ENCODE measurements at places on chromosomes 13 and 19. TPM values are rescaled to one million over a fixed set of nuclear protein-coding genes. Genes with fewer than 3 reads are reported as not detected.

- DNase-seq, result no peak
Observed at GRCh38 chr13:27923794-27924528, 4.2 kb downstream of the PDX1 start.

PSG1 gene
- total RNA-seq, result not detected

GRCh38 chr13:45564133-45564776 lies 51.3 kb downstream of the ERICH6B start:
- DNase-seq, result no peak

DNA sequence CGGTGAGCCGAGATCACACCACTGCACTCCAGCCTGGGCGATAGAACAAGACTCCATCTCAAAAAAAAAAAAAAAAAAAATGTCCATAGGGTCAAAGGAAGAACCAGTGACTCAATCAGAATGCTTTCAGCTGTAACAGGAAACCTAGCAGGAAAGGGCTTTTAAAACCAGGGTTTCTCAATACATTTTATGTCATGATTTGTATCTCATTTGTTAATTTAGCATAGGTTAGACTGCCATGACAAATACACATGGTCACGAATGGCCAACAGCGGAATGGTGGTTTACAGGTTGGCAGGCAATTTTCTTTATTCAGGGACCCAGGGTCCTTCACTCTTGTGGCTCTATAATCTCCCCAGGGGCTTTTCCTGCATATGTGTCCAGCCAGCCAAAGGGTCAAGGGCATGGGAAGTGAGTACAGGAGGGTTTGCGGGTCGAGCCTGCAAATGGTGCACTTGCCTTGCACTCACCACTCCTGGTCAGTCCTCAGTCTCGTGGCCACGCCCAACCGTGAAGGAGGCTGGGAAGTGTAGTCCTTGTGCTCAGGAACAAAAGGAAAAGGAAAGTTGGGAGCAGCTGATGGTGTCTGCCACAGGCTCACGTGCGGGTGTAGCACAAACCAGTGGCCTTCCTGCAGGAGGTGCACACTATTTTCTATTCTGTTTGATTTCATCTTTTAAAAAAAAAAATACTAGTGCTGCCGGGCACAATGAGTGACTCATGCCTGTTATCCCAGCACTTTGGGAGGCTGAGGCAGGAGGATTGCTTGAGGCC lies 14.8 kb downstream of the DHX34 start:
- DNase-seq, result no peak

LRP3 gene
- total RNA-seq, result 20.9 TPM

- no peak for DNase-seq
Observed at GRCh38 chr13:29310806-29311205, 284.7 kb downstream of the SLC7A1 start.

DNA sequence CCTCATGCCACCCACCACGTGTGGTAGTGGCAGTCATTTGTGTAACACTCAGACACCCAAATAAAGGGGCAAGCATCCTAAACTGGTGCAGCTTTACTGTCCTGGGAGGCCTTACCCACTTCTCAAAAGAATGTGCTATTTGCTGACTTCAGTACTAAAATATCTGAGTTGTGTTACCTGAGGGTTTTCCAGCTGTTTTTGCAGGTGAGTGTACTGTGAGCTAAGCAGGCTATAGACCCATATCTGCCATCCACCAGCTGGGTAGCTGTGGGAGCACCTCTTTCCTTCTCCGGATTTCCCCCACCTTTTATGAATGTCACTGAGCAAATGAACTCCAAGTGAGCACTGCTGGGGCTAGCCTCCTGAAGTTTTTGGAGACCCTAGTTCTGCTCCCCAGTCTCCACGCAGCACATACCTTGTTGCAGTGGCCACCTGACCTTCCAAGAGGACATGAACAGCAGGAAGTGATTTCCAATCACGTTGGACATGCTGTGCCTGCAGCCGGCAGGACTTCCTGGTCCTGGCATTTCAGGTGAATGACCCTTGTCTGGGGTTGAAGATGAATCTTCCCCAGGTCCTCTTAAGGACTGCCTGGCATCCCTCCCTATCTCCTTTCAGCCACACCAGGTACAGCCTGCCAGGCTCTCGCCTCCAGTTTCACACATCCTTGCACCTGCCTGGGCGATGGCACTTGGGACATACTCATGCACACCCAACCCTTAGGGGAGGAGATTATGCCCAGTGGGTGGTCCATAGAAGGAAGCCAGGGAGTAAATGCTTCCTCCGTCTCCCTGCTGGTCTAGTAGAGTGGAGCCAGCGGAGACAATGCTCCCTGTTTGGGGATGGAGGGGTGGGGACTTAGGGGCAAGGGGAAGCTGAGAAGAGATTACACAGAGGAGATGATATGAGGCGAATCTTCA lies 109.5 kb upstream of the SPATA13 start:
- DNase-seq, result no peak

- no peak for DNase-seq
Observed at GRCh38 chr13:99806671-99807070, 164.9 kb downstream of the ZIC5 start.

- no peak for DNase-seq
Observed at GRCh38 chr19:33947265-33947964, 150.7 kb downstream of the KCTD15 start.

- no peak for DNase-seq
Observed at GRCh38 chr13:99067159-99067985, 89.5 kb upstream of the DOCK9 start.

FGF14 gene
- total RNA-seq, result 1.1 TPM

GRCh38 chr13:101569807-101570206 lies 117.3 kb downstream of the ITGBL1 start:
- DNase-seq, result no peak

DNA sequence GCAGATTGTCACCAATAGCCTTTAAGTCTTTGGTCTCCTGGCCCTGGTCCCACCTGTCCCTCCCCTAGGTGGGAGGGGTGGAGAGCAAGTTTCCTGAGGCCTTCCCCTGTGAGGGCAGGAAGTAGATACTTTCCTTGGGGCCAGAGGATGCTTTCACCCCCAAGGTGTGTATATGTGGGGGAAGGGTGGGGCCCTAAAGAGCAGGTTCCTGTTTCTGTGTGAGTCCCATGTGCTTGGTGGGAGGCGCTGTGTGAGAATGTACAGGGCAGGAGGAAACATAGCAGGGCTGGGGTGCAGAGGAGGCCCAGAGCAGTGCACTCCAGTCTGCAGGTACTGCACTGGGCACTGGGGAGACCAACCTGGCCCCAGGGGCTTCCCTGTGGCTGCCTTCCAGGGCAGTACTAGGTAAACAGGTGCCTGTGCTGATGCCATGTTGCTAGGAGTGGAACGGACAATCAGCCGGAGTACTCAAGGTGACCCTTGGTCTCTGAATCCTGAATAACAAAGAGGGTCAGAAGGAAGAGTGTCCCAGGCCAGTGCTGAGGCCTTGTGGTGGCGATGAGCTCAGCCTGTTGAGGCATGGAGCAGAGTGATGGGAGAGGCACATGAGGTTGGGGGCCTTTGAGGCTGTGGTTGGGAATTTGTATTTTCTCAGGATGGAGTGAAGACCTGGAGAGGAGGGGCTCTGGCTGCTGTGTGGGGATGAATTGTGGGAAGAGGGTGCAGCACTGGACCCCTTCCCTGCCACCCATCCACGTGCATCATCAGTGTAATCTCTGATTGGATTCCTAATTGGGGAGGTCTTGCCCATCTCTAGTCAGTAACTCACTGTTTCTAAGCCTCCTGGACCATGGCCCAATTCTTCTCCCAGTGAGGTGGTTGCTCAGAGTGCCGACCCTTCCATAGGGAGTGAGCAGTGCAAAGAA lies 5.1 kb downstream of the EGLN2 start:
- DNase-seq, result no peak

- no peak for DNase-seq
Observed at GRCh38 chr19:10195199-10195519, 406 bp upstream of the DNMT1 start.

GRCh38 chr13:35697186-35697730 lies 220.8 kb upstream of the MAB21L1 start:
- no peak for DNase-seq

DNA sequence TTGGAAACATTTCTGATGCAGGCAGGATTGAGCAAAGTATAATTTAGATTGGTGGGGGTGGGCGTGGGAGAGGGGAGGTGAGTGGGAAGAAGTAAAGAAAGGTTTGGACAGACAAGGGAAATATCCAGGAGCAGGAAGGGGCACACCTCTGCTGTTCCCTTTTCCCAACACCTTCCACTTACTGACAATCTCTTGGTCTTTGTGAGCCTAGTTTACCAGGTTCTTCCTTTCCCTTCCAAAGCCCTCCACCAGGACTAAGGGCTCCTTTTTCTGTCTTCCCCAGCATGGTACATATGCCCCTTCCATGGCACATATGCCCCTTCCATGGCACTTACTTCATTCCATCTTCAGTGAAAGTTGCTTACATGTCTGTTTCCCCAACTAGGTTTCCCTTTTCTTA lies 6.2 kb upstream of the THSD1 start:
- DNase-seq, result no peak

GRCh38 chr13:41565216-41565615 lies 107.9 kb downstream of the RGCC start:
- no peak for DNase-seq

DNA sequence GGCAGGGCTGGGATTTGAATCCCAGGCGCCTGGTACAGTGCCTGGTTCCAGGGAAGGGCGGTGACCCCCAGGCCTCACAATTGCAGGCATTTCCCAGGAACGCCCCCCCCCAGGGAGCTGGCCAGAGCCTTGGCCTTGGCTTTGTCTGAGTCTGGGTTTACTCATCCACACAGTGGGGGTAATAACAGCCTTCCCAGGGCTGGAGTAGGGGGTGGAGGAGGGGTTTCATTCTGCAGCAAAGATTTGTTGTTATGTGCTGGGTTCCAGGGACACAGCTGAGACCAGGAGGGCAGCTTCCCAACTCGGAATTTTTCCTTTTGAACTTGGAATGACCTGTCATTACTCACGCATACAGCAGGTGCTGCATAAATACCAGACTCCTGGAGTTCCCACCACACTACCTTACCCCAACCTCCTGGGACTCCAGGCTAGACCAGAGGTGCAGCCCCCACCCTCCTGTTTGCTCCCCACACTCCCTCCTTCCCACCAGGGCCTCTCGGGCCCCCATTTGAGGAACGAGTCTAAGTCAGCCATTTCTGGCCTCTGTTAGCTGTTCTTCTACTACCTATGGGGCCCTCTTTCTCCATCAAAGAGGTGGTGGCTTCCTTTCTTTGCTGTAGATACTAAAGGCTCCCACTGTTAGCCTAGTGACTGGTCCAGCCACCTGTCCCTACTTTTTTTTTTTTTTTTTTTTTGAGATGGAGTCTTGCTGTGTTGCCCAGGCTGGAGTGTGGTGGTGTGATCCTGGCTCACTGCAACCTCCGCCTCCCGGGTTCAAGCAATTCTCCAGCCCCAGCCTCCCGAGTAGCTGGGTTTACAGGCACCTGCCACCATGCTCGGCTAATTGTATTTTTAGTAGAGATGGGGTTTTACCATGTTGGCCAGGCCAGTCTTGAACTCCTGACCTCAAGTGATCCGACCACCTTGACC lies 1.6 kb upstream of the ADAMTS10 start:
- DNase-seq, result peak; percentile 85

DNA sequence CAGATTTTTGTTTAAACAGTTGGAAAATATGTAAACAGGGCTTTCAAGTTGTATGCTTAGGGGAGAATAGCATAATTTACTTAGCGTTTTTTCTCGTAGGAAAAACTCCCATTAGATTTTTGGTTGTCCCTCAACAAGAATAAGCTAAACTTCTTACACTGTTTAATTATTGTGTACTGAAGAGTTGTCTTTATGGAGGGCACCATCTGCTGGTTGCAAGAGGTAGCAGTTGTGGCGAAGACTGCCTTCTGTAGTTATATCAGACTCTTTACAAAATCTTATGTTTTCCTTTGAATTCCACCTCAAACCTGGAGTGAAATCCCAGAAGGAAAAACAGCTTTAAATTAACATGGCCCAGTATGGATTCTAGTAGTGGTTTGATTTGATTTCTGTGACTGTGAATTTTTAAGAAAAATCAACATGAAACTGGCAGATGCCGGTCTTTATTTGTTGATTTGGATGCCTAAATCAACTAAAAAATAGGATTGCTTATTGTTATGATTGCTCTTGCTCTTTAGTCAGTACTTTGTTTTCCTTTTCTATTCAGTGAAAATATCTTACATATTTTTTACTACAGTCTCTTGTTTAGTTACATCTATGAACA lies 53.4 kb downstream of the PDS5B start:
- DNase-seq, result peak; percentile 77

- DNase-seq, result no peak
Observed at GRCh38 chr13:43761616-43762315, 25.0 kb downstream of the ENOX1 start.

DNA sequence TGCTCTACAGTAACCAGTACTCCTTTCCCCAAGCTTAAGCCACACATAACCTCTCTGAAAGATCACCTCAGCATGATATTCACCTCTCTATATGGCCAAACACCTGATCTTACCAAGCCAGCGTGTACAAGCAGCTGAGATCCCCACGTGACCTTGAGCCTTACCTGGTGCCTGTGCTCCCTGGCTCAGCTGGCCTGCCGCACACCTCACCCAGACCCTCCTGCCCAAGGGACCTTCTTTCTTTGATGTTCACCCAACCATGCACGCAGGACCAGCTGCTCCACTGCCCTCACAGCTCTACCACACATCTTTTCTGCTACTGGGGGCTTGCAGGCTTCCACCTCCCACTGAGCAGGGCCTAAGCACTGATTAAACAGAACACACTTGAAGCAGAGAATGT lies 9.0 kb downstream of the DHRS12 start:
- peak; percentile 45 for DNase-seq

- DNase-seq, result no peak
Observed at GRCh38 chr13:101424381-101425155, 8.3 kb upstream of the NALCN start.

EFNB2 gene
- total RNA-seq, result 12.9 TPM

- no peak for DNase-seq
Observed at GRCh38 chr13:109778102-109778542, 8.3 kb downstream of the IRS2 start.

CPT1C gene
- total RNA-seq, result 3.6 TPM

DNA sequence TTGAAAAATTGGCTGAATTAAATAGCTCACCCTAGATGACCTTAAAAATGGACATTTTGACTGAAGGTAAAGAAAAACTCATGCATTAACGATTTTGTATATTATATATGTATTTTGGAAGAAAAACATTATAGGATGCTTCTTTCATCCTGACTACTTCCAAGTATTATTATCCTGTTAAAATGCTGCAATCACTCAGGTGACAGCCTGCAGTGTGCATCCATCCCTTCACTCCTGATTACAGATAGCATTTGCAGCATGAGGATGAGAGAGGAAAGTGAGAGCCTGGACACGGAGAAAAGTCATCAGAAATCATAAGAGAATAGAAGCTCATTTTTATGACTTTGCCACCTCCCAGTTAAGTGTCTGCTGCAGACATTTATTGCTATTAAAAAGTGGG lies 1055.6 kb downstream of the PCDH17 start:
- DNase-seq, result no peak

DNA sequence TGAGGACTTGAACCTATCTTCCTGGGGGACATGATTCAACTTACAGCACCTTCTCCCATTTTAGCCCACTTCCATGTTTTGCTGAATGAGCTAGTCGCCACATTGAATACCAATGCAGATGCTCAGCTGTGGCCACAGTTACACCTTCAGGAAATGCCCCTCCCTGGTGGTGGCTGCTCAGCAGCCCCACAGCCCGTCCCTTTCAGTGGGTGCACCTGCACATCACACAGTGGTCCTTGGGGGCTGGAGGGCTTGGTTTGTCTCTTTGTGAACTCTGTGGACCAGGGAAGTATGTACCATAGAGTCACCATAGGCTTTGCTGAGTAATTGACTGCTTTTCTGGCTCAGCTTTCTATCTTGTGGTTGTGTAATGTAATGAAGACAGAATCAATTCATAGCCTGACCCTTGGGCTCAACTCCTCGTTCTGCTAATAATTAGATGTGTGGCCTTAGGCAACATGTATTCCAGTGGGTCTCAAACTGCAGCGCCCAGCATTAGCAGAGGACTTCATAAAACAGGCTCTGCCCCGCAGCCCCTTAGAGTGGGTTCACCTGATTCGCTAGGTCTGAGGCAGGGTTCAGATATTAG lies 48.1 kb upstream of the FARP1 start:
- DNase-seq, result no peak

All from sigmoid colon (tissue), 7 donors.